ENCODE measurements at places on chromosomes 5 and 9. TPM values are rescaled to one million over a fixed set of nuclear protein-coding genes. Genes with fewer than 3 reads are reported as not detected.
A peak's percentile ranks its signal among the peaks of the same experiment; 100 is the strongest.

- peaks cover 37% of the 10 kb centered on the region for H3K4me1 ChIP-seq
- peak; percentile 47 for DNase-seq
- H3K36me3 ChIP-seq: no peaks in the 10 kb centered on the region
These were observed 157.8 kb downstream of the RGS3 start for GRCh38 chr9:113621309-113621791.

- H3K4me3 ChIP-seq: no peak overlapping the region
- H3K27me3 ChIP-seq: no peaks in the 10 kb centered on the region
- peaks cover 4% of the 10 kb centered on the region for H3K36me3 ChIP-seq
- H3K4me1 ChIP-seq: no peaks in the 10 kb centered on the region
- no peak overlapping the region for H3K27ac ChIP-seq
- no peak for DNase-seq
These were observed 42.8 kb upstream of the RLN1 start for GRCh38 chr9:5382479-5382878.

GRCh38 chr9:136526625-136527066 lies 19.2 kb downstream of the NOTCH1 start:
- H3K36me3 ChIP-seq: peaks cover 17% of the 10 kb centered on the region
- H3K27ac ChIP-seq: peak overlapping the region; percentile 33
- H3K4me1 ChIP-seq: peaks cover 23% of the 10 kb centered on the region
- H3K4me3 ChIP-seq: no peak overlapping the region

GRCh38 chr9:127970401-127971313 lies 10.1 kb downstream of the EEIG1 start:
- no peak for DNase-seq
- H3K36me3 ChIP-seq: no peaks in the 10 kb centered on the region
- H3K27ac ChIP-seq: no peak overlapping the region
- no peaks in the 10 kb centered on the region for H3K27me3 ChIP-seq
- H3K4me3 ChIP-seq: no peak overlapping the region

GRCh38 chr9:135343837-135344522 lies 135.6 kb upstream of the PPP1R26 start:
- H3K4me1 ChIP-seq: no peaks in the 10 kb centered on the region
- H3K27ac ChIP-seq: no peak overlapping the region
- no peak for DNase-seq
- no peaks in the 10 kb centered on the region for H3K36me3 ChIP-seq

DNA sequence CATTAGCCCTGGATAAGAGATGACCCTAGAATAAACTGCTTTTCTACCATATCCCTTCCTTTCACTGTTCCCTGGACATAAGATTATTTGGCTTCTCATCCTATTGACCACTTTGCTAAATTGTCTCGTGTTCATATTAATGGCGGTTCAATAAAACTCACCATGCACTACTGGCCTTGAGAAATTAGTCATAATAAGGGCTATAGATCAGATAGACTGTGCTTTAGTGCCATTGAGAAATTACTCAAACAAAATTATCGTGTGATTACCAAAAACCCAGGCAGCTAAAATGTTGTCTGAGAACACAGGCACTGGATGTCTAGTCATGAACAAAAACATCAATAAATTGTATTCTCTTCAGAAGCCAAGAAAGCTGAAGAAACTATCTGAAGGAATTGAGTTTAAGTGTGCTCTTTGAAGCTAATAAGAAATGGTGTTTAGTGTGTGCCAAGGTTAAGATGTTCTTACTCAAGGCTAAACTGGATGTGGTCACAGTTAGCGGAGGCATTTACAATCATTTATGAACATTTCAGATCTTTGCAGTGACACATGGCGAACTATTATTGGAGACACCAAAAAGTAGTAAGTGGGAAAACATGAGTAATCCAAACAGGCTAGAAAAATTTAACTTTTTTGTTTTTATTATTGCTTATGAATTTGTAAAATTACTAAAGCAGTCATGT lies 460.4 kb upstream of the RORB start:
- H3K27me3 ChIP-seq: no peaks in the 10 kb centered on the region
- H3K4me3 ChIP-seq: no peak overlapping the region
- H3K27ac ChIP-seq: no peak overlapping the region
- no peak for DNase-seq

DNA sequence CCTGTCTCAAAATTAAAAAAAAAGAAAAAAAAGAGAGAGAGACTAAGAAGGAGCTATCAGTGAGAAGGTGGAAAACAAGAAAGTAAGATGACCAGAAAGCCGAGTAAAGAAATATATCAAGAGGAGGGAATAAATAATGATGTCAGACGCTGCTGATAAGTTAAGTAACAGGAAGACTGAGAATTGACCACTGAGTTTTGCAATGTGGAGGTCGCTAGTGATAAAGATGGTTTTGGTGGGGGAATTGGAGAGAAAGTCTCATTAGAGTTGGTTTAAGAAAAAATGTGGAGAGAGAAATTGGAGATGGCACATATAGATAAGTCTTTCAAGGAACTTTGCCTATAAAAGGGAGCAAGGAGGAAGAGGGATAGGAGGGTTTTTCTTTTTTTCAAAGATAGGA lies 91.9 kb downstream of the RAD23B start:
- no peaks in the 10 kb centered on the region for H3K4me1 ChIP-seq
- no peak overlapping the region for H3K4me3 ChIP-seq
- no peaks in the 10 kb centered on the region for H3K27me3 ChIP-seq
- H3K36me3 ChIP-seq: no peaks in the 10 kb centered on the region
- DNase-seq: no peak

Gene PPP1R26
- total RNA-seq: 25.5 TPM

Gene PRSS3
- total RNA-seq: not detected
